ENCODE measurements at places on chromosomes 11 and 22.

- no peak for DNase-seq
These were observed 3.1 kb downstream of the SLC25A22 start for GRCh38 chr11:794766-795633.

GRCh38 chr11:37504060-37504611 is 906.1 kb upstream of the RAG2 start:
- peak; percentile 88 for DNase-seq

DNA sequence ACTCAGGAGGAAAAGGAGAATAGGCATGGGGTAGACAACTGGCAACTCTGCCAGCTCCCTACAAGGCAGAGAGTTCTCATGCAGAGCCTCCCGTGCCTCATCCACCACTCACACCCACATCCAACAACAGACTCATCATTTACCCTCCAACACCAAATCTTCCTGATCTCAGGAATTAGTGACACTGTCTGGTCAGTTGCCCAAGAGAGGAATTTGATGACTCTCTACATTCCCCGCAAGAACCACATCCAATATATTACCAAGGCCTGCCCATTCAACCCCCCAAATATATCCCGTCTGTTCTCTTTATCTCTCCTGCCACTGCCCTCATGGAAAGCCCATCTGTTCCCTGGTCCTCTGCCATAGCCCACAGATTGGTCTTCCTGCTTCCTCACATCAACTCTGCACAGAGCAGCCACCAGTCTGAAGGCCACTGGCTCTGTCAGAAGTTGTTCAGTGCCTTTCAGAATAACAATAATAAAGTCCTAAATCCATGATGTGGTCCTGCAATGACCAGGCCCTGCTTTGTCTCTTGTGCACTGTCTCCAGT is 57.5 kb upstream of the CD82 start:
- no peak for DNase-seq

- no peak for DNase-seq
These were observed 16.3 kb downstream of the SMCO4 start for GRCh38 chr11:93526641-93527583.

- no peak for DNase-seq
These were observed 977.7 kb downstream of the JRKL start for GRCh38 chr11:97367406-97368083.

GRCh38 chr22:28937206-28938025 is 54.0 kb downstream of the ZNRF3 start:
- no peak for DNase-seq

GRCh38 chr11:60699936-60700335 is 524 bp downstream of the MS4A8 start:
- DNase-seq, result no peak

- DNase-seq, result no peak
These were observed 620.2 kb upstream of the TENM4 start for GRCh38 chr11:80061056-80061455.

- DNase-seq, result no peak
These were observed 61.3 kb upstream of the OR5P2 start for GRCh38 chr11:7858006-7858405.

GRCh38 chr11:112523477-112523876 is 262.8 kb upstream of the PLET1 start:
- peak; percentile 30 for DNase-seq

- peak; percentile 77 for DNase-seq
These were observed 55.0 kb upstream of the DEPDC7 start for GRCh38 chr11:32960553-32961164.

- DNase-seq, result no peak
These were observed 68.4 kb downstream of the TCF20 start for GRCh38 chr22:42202048-42202447.

DNA sequence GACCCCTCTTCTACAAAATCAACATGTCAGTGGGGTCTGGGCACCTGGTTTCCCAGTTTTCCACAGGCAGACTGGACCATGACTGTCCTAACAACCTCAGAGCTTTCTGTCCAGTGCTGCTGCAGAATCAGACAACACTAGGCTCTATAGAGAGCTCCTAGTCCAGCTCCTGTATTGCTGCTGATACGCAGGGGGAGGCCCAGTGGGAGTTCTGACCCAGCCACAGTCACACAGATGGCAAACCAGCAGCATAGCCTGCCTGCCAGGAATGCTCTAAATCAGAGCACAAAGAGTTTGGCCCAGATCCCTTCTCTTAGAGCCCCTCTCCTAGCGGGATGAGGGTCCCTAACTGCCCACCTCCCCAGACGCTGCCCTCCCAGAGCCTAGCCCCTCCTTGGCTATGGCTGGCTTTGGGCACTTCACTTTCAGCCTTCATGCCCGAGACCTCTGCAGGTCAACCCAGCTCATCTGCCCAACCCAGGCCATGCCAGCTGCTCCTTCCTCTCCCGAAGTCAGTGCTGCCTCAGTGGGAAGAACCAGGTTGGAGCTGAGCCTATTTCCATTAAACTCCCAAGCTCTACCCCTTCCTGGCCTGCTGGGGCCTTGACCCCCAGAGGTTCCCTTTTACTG is 15.8 kb upstream of the SLCO2B1 start:
- no peak for DNase-seq

- no peak for DNase-seq
These were observed 2.3 kb upstream of the IL17REL start for GRCh38 chr22:50014655-50015401.

- DNase-seq, result no peak
These were observed 39.4 kb upstream of the DEUP1 start for GRCh38 chr11:93291110-93291509.

DNA sequence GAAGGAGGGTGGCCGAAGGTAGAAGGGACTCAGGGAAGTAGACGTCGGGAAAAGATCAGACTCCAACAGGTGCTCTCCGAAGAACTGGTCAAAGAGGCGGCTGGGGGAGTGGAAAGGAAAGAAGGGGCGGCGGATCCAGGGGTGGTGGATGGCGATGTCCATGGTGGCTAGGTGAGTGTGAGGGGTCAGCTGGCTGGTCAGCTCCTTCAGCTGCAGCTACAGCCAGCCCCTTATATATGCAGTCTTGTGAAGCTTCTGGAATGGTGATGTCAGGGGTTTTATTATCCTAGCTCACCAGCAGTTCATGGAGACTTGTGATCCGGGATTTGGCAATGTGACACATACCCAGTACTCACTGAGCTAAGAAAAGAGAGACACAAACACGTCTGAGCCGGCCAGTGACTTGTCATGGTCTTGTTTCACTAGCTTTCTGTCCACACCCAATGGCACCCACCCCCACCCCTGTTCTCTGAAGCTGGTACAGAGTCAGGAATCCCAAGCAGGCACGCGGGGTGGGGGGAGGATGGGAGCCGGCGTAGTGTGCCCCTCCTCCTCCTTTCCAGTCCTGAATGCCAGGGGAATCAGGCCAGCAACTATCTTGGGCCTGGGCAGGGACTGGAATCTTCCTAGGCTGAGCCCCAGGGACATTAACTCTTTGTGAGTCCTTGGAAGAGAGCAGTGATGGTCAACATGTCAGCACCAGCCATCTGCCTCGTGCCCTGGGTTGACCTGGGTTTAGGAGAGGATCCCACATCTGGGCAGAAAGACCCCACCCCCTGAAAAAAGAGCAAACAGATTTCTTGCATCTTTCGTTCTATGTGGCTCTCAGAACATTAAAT is at the start of gene CRYAB:
CRYAB (minus strand) TSS at position 208 of the 839 bp plus-strand sequence; CDS start at position 162, 46 bp downstream.
- peak; percentile 69 for DNase-seq

DNA sequence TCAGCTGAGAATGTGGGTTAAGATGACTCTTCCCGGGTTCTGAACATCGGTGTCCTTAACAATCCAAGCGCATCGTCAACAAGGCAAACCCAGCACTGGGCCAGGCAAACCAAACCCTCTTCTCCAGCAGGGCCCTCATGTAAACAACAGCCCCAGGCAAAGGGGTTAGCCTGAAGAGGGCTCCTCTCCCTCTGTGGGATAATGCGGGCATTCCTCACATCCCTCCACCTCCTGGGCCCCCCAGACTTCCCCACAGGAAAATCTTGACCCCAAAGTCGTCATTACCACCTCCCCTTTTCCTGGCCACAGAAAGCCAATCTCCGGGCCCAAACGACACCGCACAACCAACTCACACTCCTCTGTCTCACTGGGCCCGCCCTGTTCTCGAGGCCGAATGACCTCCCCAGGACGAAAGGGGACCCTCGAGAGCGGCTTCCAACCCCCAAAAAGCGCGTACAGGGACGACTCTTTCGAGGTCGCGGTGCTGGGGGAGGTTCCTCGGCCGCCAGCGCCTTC is 566 bp downstream of the DDB1 start:
- peak; percentile 43 for DNase-seq

DNA sequence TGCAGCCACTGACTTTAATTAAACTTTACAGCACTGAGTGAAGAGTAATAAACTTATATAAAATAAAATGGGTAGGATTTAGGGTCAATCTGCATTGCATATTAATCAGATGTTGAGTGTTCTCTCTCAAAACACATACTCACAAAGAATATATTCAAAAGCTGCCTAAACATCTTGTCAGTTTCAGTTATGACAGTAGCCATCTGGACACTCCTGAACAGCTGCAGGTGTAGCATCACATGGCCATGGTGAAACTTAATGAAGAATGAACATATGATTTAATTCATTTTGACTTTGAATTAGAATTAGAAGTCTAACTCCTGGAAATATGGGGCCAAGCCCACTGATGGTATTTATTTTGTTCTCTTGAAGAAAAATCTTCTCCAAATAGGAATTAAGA is 684.3 kb upstream of the RAG2 start:
- no peak for DNase-seq

DNA sequence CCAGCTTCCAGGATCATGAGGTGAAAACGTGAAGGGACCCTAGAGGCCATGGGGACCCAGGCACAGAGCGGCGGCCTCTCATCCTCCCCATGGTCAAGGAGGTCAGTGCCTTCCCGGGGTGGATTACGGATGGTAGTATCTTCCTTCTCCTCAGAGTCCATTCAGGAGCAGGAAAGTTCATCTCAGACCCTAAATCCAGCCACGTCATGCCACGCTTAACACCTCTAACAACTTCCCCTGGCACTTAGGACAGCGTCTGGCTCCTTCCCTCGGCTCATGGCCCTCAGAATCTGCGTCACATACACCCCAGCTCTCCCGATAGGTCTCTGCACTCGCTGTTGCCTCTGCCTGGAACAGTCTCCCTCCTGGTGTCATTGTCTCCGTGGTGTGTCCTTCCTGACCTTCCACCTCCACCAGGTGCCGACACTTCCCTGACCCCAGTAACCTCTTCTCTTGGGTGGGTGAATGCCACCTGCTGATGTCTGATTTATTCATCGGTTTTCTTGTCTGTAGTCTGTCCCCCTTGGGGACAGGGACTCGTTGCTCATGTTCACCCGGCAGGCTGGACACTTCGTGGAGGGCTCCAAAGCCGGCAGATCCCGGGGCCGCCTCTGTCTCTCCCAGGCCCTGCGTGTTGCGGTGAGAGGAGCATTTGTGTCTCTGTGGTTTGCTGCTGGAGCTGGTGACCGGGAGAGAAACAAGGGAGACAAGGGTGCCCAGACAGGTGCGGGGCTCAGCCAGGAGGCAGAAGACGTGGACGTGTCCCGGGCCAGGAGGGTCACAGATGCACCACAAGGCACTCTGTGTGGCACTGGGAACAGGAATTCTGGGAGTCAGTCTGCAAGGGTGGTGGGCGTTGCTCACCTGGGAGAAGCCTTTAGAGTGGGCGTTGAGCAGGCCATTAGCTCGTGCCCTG is 1.4 kb downstream of the MYEOV start:
- DNase-seq, result no peak

DNA sequence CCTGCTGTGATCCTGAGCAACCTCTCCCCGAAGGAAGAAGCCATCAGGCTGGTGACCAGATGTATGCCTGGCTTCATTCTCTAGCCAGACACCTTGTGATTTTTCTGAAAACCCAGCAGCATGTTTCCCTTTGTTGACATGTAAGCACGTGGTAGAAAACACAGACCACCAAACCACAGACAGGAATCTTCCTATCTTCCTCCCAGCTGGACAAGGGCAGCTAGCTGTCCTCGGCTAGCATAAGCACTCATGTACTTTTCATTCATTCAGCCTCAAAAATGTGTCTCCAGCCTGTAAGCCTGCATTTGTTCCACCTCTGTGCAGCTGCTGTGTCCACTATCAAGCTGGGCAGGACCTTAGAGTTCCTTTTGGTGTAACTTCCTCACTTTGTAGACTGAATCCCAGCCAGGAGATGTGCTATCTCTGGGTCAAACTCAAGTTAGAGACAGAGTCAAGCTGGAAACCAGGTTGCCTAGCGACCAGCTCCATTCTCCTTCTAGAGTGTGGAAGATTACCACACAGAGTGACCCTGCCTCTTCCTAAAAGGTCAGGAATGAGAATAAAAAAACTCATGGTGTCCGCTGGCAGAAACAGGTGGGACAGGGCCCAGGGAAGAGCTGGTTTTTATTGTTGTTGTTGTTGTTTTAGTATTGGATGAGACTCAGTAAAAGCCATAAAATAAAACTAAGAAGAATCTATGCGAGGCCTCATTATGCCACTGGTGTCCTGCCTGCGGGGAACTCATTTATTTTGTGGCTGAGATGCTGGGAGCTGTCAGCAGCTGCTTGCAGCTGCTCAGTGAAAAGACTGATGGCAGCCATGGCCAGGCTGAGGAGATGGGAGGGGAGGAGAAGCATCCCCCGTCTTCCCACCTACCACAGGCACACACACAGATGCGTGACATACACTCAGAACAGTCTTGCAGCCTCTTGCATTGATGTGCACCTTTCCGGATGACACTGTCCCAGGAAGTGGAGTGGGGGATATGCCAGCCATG is 7.4 kb upstream of the CLMP start:
- DNase-seq, result peak; percentile 94

Data from choroid plexus epithelial cell (primary cell).